ENCODE measurements at places on chromosomes 2 and 18. TPM values are rescaled to one million over a fixed set of nuclear protein-coding genes. Genes with fewer than 3 reads are reported as not detected.

DNA sequence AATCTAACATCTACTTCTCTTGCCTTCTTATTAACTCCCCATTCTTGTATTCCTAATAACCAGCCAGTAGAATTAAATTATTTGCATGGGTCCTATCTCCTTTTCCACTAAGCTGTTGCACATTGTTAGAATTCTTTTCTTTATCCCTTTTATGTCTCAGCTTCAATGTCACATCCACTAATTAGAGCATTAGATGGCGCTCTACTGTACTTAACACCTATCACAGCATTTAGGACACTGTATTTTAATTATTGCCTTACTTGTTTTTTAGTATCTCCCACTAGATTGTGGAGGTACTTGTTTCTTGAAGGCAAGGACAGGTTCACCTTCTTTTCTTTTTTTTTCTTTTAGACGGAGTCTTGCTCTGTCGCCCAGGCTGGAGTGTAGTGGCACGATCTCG is 3.8 kb downstream of the LIPT1 start:
- DNase-seq: no peak

GRCh38 chr2:100246163-100247145 is 75.8 kb downstream of the LONRF2 start:
- peak; percentile 27 for DNase-seq

DNA sequence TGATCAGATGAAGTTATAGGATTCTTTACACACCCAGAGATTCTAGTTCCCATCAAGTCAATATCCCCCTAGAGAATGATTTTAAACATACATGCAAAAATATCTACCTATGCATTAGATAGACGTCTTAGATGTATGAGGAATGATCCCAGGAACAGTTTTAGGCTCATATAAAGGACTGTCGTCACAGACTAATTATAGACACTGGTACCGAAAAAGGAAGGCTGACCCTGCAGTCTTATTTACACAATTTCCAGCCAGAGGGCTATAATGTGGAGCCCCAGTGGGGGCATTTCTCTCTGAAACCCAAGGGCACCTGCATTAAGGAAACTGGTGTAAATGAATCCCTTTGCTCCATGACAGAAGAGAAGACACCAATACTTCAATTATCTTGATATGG is 170.4 kb downstream of the ZNF521 start:
- DNase-seq: no peak

GRCh38 chr2:179626261-179626660 is 235.2 kb downstream of the ZNF385B start:
- no peak for DNase-seq

Gene CPS1
- total RNA-seq: 26.4 TPM

Gene INHA
- 0.65 TPM for total RNA-seq

DNA sequence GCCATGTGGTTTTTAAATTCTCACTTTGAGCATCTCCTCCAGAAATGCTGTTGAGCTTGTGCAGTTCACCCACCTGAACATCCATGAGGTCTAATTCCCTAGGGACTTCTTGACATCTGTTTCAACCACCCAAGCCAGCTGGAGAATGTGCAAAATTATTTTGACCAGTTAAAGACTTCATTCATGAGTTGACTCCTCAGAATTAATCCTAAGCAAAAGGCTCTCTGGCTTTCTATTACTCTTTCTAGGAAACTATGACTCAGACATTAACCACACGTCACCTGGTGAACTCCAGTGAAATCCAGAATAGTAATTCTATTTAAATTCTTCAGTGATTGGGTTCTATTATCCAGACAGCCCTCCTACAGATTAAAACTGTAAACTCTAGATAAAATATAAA is 247.5 kb downstream of the NBAS start:
- DNase-seq: peak; percentile 7

DNA sequence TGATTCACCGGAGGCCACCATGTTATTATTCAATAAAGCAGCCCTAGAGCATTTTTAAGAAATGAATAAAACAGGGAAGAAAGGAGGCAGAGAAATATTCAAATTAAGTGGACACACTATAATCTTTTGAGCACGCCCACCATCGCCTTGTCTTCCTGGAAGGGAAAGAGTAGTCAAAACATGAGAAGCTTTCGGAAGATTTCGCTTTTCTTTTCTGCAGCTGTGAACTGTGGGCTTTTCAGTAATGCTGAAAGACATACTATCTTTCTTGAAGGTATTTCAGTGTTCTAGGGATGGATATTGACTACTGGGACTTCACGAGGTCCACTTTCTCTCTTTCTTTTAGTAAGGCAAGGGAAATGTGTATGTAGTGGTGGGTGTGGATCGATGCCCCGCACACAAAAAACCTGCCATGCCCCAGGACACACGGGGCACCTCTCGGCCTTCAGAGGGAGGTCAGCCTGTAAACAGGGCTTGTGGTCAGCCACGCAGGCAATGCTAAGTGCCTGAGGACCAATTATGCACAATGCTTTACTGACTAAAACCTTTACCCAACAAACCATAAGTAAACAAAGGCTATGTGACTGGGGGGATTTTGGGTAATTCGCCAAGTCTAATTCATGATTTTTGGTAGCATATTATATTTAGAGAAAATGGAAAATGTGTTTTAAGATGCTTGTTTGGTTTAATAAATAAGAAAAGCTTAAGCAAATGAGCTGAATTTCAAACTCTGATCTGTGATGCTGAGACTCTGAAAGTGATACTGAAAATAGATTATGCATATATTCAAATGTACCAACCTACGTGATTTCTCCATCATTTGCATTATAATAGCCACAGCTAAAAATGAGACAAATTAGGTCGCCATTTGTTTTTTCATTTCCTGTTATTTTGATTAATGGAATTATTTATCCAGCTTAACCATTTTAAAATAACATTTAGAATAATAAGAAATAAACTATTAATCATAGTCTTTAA is 130.5 kb downstream of the ZNF516 start:
- DNase-seq: no peak

GRCh38 chr18:2497797-2498196 is 73.5 kb downstream of the METTL4 start:
- no peak for DNase-seq

- DNase-seq: no peak
Measured at GRCh38 chr2:197885587-197885986, 81.2 kb downstream of the PLCL1 start.

GRCh38 chr18:6537475-6537874 is 122.8 kb upstream of the L3MBTL4 start:
- no peak for DNase-seq

Gene CCL20
- total RNA-seq: 4.3 TPM

Gene DPP10
- not detected for total RNA-seq

Gene COL4A4
- not detected for total RNA-seq

Gene ACTG2
- not detected for total RNA-seq

GRCh38 chr2:42878581-42878980 is 86.2 kb upstream of the HAAO start:
- DNase-seq: no peak

DNA sequence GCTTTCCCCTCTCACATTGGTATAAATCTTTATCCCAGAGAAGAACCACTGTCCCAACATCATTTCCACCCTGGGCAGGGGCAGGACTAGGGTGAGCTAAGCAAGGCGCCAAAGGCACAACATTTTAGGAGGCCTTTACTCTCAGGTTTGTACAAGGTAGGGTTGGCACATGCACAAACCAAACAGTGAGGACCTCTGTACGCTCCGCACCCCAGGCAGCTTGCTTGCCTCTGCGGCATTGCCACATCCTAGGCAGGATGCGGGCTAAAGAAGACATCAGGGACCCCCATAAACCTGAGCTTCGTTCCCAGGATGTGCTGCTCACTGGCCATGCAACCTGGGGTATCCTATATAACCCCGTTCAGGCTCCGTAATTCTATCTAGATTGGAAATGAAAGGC is 128.1 kb upstream of the DAPL1 start:
- DNase-seq: no peak

- DNase-seq: no peak
Measured at GRCh38 chr2:26706093-26706492, 13.6 kb downstream of the KCNK3 start.

GRCh38 chr2:176165370-176166050 is 8.4 kb downstream of the HOXD3 start:
- DNase-seq: no peak

- no peak for DNase-seq
Measured at GRCh38 chr2:196987298-196987648, 60.8 kb upstream of the PGAP1 start.

DNA sequence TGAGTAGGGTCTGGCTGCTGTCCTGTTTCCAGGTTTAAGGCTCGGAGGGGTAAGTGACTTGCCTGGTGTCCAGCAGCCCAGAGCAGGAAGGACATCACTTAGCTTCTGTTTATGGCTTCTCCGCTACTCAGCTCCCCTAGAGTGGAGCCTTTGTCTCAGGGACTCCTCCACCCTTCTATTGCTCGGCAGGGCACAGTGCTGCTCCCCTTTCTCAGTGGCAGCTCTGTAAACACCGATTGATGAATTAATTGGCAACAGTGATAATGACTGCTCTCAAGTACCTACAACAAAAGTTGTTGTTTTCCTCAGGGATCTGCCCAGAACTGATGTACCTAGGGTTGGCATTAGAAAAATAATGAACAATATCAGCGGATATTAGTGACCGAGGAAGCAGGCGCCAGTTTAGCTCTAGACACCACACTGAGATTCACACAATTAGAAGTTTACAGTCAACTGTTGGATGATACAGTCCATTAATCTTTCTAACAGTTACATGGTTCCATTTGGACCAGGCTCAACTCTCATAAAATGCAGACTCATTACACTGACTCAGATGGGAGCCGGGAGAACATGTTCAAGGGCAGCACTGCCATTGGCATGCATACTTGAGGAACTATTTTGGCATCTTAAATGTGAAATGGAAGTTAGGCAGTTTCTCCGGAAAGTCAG is 265.7 kb downstream of the MTX2 start:
- no peak for DNase-seq

GRCh38 chr2:241893265-241893664 is 23.7 kb downstream of the RTP5 start:
- DNase-seq: no peak

Gene CIB4
- not detected for total RNA-seq

GRCh38 chr2:109125593-109126500 is 3.2 kb upstream of the SH3RF3 start:
- peak; percentile 44 for DNase-seq

DNA sequence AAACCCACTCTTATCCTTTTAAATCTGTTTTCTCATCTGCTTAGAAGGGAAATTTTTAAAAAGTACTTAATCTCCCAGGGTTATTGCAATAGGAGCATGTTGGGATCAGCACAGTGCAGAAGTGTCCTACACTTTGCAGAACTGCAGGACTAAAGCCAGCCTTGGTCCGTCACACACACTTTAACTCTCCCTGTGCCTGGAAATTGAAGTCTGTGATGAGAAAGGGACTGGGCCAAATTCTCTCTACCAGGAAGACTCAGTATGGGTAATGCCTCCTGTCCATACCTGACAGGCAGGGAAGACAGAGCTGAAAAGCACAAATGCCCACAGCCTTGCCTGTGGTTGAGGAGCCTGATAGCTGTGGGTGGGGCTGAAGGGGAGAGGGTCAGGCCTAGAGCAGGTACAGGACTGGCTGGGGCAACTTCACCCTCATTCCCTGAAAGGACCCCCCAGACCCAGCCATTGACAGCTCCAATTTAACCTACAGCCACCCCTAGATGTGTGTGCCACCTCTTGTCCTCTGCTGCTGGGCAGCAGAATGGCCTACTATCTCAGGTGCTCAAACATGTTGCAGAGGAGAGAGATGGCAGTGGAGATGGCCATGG is 377.2 kb upstream of the KLHL29 start:
- DNase-seq: no peak

GRCh38 chr2:233990261-233990798 is 60.2 kb upstream of the SPP2 start:
- DNase-seq: no peak

GRCh38 chr2:158723181-158723838 is 71.8 kb upstream of the DAPL1 start:
- DNase-seq: no peak

- DNase-seq: no peak
Measured at GRCh38 chr2:129803871-129804270, 175.6 kb upstream of the RAB6C start.

DNA sequence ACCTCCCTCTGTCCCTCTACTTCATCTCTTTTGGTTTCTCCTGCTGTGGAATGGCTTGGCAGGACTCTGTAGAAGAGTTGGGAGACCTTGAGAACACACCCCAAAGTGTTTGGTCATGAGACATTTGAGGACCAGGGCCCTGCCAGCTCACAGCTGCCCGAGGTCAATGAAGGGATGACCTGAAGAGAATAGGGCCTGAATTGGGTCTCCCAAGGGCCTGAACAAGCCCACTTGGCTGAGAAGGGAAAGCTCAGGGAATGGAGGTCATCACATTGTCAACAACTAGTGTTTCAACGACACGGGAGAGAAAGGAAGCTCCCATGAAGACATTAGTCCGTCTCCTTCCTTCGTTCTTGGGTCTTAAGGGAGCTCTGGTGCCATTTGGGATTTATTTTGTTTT is 52.8 kb downstream of the TTC32 start:
- DNase-seq: no peak

DNA sequence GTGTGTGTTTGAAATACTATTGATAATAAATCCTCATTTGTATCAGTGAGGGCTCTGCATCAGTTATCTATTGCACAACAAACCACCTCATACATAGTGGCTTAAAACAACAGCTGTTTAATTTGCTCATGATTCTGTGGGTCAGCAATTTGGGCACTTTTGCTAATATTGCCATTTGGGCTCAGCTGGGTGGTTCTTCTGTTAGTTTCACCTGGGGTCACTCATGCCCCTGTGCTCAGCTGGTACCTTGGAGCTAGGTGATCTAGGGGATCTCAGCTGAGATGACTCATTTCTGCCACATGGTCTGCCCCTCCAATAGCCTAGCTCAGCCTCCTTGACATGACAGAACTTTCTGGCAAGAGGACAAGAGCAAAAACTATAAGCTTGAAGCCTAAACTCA is 126.3 kb downstream of the LYPD6B start:
- no peak for DNase-seq

Data from SJCRH30 (cell line).